ENCODE measurements at places on chromosomes 2 and 18. TPM values are rescaled to one million over a fixed set of nuclear protein-coding genes. Genes with fewer than 3 reads are reported as not detected.

DNA sequence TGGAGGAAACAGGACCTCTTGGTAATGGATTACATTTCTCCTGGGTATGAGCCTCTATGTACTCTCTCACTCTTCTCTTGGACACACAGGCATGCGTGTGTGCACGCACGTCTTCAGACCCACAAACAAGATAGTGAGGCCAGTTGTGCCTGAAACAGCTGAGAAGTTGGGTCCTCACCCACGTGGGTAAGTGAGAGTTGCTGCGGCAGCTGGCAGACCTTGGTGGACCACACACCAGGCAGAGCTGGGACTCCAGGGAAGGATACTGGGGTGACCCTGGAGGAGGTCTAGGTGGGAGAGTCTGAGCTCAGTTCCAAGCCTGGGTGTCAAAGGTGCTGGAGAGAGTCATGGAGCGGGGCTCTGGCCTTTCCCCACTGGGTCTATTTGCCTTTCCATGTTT, 194.3 kb downstream of the HAUS1 start:
- no peaks in the 10 kb centered on the region for H3K4me1 ChIP-seq
- peaks cover 5% of the 10 kb centered on the region for H3K27me3 ChIP-seq
- no peaks in the 10 kb centered on the region for H3K36me3 ChIP-seq
- no peak overlapping the region for H3K4me3 ChIP-seq
- H3K27ac ChIP-seq = no peak overlapping the region

The DSC1 gene
- not detected for total RNA-seq

DNA sequence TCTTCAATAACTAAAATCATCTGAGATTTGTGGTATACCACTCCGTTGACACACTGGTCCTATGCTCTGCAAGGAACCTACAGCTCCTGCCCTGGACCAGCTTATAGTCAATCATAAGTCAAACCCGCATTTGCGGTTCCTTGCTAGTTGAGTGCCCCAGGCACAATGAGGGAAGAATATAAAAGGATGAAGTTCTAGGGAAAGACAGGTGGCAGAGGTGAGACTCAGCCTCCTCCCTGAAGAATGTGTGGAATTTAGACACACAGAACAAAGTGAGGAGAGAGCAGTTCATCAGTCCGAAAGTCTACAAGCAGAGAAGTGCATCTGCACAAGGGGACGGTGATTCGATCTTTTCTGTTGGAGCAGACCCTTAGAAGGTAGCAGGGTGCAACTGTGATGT, 615.0 kb upstream of the FANCL start:
- H3K27ac ChIP-seq = no peak overlapping the region
- H3K4me1 ChIP-seq = no peaks in the 10 kb centered on the region
- no peaks in the 10 kb centered on the region for H3K27me3 ChIP-seq
- no peak overlapping the region for H3K4me3 ChIP-seq
- DNase-seq = no peak

- no peaks in the 10 kb centered on the region for H3K4me1 ChIP-seq
- DNase-seq = no peak
- H3K27ac ChIP-seq = no peak overlapping the region
- H3K27me3 ChIP-seq = no peaks in the 10 kb centered on the region
Observed at GRCh38 chr2:239075918-239076758, 228.3 kb downstream of the TWIST2 start.

DNA sequence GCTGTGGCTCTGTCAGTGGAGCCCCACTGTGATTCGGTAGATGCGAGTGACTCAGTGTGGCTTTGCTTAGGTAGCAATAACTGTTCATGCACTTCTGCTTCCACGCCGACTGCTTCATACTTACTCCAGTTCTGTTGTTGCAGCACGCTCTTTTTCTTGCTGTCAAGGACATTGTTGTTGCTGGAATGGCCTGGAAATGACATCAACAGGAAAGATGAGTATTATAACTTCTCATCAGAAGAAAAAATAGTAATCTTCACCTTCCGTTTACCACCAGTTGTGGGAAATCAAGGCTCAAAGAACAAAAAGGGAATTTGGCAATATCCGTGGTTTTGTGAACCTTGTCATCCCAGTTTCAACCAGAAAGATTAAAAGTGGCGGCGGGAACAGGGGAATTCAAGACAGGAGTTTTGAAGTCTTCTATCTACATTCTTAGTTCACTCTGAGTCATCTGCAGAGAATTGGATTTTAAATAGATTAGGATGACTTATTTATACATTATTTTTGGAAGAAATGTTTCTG, 8.3 kb downstream of the TM4SF20 start:
- H3K4me1 ChIP-seq = peaks cover 26% of the 10 kb centered on the region
- DNase-seq = peak; percentile 45
- H3K27me3 ChIP-seq = peaks cover 2% of the 10 kb centered on the region
- H3K4me3 ChIP-seq = no peak overlapping the region
- no peaks in the 10 kb centered on the region for H3K36me3 ChIP-seq

GRCh38 chr2:219480004-219480403, 18.7 kb upstream of the GMPPA start:
- no peak overlapping the region for H3K27ac ChIP-seq
- H3K4me1 ChIP-seq = peaks cover 7% of the 10 kb centered on the region
- no peak overlapping the region for H3K4me3 ChIP-seq
- no peak for DNase-seq
- no peaks in the 10 kb centered on the region for H3K36me3 ChIP-seq

DNA sequence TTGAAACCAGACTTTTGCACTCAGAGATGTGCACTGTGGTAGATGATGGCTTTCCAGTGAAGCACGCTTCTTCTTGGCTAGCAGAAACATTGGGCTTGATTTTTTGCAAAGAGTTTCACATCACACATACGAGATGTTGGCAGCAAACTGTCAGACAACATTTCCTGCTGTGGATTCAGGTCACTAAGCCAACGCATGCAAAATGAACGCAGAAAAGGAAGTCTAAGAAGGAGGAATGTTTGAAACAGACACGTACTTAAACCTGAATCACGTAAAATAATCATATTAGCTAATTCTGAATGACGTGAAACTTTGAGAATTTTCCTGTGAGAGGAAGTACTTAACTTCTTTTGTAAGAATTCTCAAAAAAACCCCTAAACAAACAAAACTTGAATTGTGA, 88.1 kb downstream of the EPB41L3 start:
- no peak for DNase-seq
- H3K27ac ChIP-seq = peak overlapping the region; percentile 81
- H3K4me3 ChIP-seq = no peak overlapping the region

The LIMS3 gene
- 0.11 TPM for total RNA-seq

DNA sequence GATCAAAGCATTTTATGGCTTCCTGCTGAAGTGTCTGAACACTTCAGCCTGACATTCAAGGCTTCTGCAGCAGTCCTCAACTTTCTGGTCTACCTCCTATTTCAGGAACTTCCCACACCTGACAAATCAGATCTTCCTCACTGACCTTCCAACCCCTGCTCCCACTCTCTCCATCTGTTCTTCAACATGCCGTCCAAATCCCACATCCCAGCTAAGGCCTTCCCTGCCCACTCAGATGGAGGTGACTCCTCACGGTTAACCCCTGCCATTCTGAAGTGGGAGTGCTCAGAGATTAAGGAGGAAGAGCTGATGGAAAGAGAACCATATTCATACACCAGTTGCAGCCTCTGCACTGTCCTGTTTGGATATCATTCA, 104.8 kb downstream of the POLR1A start:
- H3K4me3 ChIP-seq = no peak overlapping the region
- no peaks in the 10 kb centered on the region for H3K27me3 ChIP-seq
- H3K4me1 ChIP-seq = peaks cover 36% of the 10 kb centered on the region
- peaks cover 2% of the 10 kb centered on the region for H3K36me3 ChIP-seq

GRCh38 chr2:147101941-147102790, 742.7 kb upstream of the ACVR2A start:
- no peak overlapping the region for H3K4me3 ChIP-seq
- H3K36me3 ChIP-seq = no peaks in the 10 kb centered on the region
- no peak overlapping the region for H3K27ac ChIP-seq
- DNase-seq = no peak

DNA sequence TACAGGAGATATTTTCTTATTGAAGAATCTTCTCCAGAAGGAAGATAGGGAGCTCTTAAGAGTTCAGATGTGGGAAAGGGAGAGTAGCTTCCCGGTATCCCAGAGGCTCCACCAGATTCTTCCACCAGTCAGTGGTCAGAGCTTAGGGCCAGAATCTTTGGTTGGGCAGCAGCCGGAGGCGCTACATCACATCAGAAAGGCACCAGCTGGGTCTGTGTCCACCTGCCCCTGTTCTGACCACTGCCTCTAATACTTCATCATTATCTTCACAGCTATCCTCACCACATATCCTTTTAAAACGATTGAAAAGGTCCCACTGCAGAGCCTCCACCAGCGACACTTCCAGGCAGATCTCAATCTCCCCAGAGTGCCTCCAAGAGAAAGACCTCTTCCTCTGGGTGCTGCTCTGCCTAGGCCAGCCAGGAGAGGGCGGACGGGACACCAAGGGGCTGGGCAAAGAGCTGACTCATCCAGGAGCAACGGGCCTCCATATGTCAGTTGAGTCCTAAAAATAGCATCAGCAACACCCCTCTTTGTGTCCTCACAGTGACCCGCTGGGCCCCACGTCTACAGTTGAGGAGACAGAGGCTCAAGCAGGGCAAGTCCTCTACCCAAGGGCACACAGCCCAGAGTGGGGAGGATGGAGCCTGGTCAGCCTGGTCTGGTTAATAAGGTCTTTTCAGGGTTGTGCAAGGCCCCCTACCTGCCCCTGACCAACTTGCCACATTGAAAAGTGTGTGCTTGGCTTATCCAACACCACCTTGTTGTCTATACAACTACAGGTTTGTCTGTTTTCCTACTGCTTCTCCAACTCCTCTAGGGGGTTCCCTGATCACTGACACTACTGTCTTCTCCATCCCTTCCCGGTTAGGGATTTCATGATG, 81.2 kb downstream of the ADD2 start:
- no peak overlapping the region for H3K27ac ChIP-seq
- H3K27me3 ChIP-seq = no peaks in the 10 kb centered on the region
- no peak overlapping the region for H3K4me3 ChIP-seq

The NPPC gene
- total RNA-seq = 0.46 TPM

The RAB27B gene
- 0.35 TPM for total RNA-seq

The RMND5A gene
- total RNA-seq = 35.0 TPM

The POTEI gene
- total RNA-seq = not detected

DNA sequence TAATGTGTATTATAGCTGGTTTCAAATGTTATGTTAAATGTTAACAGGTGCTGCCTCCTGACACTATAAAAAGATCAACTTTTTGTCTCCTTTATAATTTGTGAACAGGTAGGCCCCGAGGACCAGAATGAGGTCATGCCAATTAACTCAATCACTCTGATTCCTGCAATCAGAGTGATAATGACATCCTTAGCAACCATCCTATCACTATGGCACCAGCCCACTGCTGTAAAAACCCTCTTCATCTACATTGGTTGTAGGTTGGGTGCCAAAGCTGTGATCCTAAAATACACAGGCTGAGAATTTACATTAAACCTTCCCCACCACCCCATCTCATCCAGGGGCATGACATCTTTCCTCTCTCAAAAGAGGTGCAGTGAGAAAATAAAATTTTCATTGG, 103.5 kb downstream of the CPO start:
- no peaks in the 10 kb centered on the region for H3K36me3 ChIP-seq
- peaks cover 2% of the 10 kb centered on the region for H3K27me3 ChIP-seq
- DNase-seq = no peak
- peaks cover 13% of the 10 kb centered on the region for H3K4me1 ChIP-seq
- no peak overlapping the region for H3K4me3 ChIP-seq

GRCh38 chr2:216799873-216800431, 59.9 kb downstream of the TNP1 start:
- no peaks in the 10 kb centered on the region for H3K36me3 ChIP-seq
- no peaks in the 10 kb centered on the region for H3K27me3 ChIP-seq

DNA sequence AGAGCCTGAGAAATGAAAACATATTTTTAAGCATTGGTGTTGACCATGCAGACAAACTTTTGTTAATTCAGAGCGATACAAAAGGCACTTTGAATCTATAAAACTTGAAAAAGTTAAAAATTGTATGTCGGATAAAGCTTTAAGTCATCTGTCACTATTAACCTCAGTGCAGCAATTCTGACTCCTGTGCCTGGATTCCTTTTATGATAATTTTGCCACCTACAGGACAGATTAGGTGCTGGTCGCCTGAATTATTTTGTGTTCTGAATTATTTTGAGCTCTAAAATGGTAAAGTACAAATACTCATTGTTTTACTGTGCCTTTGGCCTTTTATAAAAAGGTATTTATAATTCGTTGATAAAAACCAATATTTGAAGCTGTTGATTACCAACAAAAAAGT, 19.4 kb upstream of the RNF138 start:
- no peak overlapping the region for H3K27ac ChIP-seq
- no peak for DNase-seq
- H3K27me3 ChIP-seq = no peaks in the 10 kb centered on the region
- no peak overlapping the region for H3K4me3 ChIP-seq

GRCh38 chr2:162056796-162057399, 17.1 kb downstream of the DPP4 start:
- H3K4me1 ChIP-seq = peaks cover 68% of the 10 kb centered on the region
- no peak overlapping the region for H3K4me3 ChIP-seq
- no peak for DNase-seq
- peaks cover 16% of the 10 kb centered on the region for H3K36me3 ChIP-seq

DNA sequence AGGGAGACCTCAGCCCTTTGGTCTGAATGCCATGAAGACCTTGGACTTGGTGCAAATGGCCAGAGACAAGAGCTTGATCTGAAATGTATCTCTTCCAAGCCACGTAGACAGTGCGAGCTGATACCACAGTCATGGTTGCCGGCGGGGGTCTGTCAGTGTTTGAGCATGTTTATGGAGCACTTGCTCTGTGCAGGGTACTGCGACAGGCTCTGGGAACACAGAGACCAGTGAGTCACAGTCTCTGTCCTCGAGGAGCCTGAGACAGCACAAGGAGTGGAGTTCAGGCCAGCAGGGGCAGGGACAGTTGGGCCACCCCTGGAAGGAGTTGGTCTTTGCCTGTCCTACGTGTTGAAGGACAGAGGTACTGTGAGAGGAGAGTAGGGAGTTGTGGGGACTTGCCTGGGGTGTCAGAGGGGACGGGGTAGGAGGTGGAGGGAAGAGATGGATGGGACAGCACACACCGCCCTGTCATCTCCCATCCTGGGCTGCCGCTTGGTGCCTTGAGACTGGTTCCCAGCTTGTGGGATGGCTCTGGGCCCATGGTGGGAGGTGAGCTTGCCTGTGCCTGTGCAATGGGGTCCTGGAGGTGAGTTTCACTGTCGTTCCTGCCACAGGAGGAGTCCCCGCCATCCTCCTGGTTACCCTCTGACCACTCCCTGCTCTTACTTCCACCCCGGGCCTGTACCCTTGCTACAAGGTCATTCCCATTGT, 39.5 kb downstream of the ATP6V1C2 start:
- no peaks in the 10 kb centered on the region for H3K36me3 ChIP-seq
- H3K27me3 ChIP-seq = no peaks in the 10 kb centered on the region
- no peak overlapping the region for H3K27ac ChIP-seq
- no peak for DNase-seq
- no peaks in the 10 kb centered on the region for H3K4me1 ChIP-seq

The PLCL1 gene
- total RNA-seq = 1.7 TPM

- peaks cover 37% of the 10 kb centered on the region for H3K36me3 ChIP-seq
- no peak overlapping the region for H3K27ac ChIP-seq
- DNase-seq = peak; percentile 45
- no peak overlapping the region for H3K4me3 ChIP-seq
- no peaks in the 10 kb centered on the region for H3K27me3 ChIP-seq
Observed at GRCh38 chr2:27627963-27628766, 647 bp downstream of the CCDC121 start.
